Common myeloid progenitor, CD34-positive (primary cell): ENCODE measurements at places on chromosomes 2 and 18.

DNA sequence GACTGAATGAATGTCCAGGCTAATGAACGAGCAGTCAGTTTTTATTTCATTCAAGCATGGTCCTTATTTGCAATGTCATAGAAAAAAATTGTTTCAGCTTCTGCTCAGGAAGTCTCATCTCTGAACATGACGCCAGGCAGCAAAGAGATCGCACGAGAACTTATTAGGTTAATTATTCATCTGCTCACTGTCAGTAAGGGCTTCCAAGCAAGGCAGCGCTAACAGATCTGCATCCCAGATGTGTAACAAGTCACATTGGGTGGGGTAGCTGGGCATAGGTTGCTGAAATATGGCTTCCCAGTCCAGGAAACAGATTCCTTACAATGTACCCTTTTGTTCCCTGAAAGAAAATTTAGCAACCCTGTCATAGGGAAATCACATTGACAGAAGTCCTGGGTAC lies 63.5 kb downstream of the ANKRD44 start:
- DNase-seq: no peak

GRCh38 chr2:119290859-119291587 lies 67.4 kb downstream of the STEAP3 start:
- DNase-seq: no peak

DNA sequence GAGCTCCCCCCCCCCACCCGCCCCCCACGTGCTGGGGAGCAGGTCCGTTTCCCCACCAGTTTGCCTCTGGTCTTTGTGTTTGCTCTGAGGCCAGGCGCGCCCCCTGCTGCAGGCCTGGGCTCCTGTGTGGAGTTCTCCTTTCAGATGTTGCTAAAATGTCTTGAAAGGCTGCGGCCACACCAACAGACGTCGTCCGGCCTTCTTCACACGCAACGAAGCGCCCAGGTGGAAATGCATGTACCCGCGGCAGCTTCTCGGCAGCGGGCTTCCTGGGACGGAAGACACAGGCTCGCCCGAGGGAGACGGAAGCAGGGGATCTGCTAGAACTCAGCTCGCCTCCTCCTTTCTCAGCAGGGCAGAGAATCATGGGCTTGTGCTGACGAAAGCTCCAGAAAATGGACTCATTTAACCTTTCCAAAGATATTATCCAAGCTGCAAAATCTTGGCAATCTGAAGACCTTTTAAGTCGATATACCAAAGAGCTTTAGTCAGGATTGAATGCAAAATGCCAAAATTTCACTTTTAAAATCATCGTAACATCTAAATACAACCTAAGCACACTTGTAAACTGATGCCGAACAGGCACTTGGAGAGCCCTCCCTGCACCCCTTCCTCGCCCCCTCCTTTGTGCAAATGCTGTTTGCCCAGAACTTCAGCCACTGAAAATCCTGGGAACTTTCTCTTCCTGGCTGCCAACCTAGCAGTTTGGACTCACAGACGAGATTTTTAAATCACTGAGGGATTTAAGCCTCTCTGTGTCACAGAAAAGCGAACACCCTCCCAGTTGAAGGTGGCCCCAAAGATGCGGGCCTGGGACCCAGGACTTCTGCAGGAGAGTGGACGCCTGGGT lies 125.5 kb upstream of the ZNF516 start:
- peak; percentile 81 for DNase-seq

DNA sequence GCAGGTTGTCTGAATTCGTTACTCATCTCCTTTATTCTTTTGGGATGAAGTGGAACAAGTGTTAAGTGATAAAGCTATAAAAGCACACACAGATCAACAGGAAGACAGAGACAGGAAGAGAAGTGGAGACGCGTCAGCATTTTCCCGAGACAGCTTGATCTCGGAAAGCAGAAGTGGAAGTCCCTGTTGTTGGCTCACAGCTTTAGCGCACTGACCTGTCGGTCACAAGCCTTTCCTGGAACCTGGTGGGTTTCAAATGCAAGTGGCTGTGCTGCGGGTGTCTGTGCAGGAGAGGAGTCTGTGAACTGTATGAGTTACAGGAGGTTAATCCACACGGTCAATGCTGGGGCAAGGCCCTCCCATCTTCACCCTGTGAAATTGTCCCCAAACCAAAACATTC lies 116.6 kb upstream of the PELI1 start:
- peak; percentile 84 for DNase-seq

- DNase-seq: peak; percentile 3
Observed at GRCh38 chr2:217559084-217559483, 443.7 kb downstream of the TNS1 start.

DNA sequence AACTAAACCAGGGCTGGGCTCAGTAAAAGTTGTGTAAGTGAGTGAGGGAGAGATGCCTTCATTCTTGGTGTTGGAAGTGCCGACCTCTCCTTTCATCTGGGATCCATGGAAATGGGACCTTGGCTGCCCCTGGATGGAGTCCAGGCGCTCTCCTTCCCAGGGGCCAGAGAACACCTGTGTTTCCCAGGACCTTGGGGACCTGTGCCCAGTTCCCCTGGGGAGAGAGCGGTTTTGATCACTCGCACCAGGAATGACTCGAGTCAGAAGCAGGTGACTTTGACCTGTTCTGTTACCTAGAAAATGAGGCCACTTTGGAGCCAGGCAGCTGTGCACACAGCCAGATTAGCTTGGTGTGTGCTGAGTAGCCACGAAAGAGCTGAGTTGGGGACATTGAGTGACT lies 97.3 kb downstream of the SH3BP4 start:
- no peak for DNase-seq

DNA sequence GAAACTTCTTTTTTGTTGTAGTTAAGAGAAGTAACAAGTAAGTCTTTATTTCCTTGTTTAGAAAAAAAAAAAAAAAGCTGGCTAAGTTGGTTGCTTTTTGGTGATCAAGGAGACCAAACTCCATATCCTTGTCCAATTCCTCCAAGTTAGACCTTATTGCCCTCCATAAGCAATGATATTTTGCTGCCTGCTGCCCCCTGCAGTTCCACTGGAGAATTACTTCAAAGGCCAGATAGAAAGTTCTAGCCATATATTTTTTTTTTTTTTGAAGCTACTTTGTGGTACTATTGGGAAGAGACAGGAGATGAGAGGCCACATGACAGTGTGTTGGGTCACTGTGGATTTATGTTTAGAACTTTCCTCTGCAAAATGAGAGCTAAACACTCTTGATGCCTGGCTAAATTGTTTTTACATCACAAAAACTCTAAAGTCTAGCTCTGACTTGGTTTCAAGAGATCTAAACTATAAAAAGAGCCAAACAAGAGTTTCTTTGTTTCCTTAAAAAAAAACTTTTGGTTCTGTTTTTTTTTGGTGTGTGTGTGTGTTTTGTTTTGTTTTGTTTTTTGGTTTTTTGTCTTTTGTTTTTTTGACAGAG lies 80.7 kb upstream of the RASGRP3 start:
- DNase-seq: peak; percentile 73
